ENCODE measurements at places on chromosomes 4 and X.

DNA sequence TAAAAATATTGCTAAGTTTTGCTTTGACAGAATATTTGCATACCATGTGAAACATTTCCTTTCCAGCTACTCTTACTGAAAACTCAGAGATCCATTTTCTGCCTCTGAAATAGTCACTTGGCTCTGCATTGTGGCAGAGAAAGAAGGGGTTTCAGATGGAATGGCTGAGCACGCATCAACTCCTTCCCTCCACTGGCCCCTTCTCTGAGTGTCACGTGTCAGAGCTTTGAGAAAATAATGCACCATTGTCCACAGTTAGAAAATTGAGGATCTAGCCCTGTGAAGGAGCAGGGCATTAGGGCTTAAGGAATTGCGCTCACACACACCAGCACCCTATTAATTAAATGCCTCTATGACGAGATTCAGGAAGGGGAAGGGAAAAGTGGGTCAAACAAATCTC, 78.8 kb upstream of the FAT4 start:
- DNase-seq: no peak

GRCh38 chr4:153579872-153580271, 104.2 kb upstream of the TLR2 start:
- DNase-seq: no peak

DNA sequence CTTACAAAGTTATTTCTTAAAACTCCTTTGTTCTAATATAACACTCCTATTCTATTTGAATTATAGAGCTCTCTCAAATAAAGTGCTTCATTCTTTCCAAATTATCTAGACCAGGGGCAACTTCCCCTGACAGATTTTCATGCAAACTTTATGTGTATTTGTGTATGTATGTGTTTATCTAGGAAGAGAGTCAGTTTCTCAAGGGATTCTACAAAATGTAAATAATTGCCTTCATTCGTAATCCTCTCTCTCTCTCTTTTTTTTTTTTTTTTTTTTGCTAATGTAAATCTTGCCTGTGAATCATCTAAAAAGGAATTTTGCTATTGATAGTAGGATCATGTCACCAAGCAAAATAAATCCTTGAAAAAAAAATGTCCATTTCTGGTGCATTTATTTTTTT, 38.9 kb upstream of the RBPJ start:
- no peak for DNase-seq

DNA sequence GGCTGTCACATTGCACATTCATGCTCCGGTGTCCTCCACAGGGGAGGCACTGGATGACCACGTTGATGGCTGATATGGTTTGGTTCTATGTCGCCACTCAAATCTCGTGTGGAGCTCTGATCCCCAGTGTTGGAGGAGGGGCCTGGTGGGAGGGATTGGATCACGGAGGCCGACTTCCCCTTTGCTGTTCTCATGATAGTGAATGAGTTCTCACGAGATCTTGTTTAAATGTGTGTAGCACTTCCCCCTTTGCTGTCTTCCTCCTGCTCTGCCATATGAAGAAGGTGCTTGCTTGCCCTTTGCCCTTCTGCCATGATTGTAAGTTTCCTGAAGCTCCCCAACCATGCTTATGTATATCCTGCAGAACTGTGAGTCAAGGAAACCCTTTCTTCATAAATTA, 22.3 kb upstream of the NAT8L start:
- DNase-seq: no peak

DNA sequence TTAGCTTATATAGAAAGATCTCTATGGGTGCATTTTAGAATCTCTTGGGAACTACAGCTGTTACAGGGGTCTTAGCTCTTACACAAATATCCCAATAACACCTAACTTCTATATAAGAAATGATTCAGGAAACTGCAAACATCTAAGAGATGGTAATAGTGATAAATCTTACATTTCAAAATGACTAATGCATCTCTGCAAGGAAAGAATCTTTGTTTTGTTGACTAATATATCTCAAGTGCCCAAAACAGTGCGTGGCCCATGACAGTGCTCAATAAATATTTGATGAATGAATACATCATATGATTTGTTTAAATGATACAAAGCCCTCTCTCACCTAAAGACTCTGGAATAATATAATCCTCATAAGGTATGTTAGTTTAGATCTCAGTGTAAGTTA, 47.5 kb downstream of the CENPE start:
- no peak for DNase-seq

- no peak for DNase-seq
These were observed 168.7 kb upstream of the PPP1R2C start for GRCh38 chrX:42946544-42947194.

DNA sequence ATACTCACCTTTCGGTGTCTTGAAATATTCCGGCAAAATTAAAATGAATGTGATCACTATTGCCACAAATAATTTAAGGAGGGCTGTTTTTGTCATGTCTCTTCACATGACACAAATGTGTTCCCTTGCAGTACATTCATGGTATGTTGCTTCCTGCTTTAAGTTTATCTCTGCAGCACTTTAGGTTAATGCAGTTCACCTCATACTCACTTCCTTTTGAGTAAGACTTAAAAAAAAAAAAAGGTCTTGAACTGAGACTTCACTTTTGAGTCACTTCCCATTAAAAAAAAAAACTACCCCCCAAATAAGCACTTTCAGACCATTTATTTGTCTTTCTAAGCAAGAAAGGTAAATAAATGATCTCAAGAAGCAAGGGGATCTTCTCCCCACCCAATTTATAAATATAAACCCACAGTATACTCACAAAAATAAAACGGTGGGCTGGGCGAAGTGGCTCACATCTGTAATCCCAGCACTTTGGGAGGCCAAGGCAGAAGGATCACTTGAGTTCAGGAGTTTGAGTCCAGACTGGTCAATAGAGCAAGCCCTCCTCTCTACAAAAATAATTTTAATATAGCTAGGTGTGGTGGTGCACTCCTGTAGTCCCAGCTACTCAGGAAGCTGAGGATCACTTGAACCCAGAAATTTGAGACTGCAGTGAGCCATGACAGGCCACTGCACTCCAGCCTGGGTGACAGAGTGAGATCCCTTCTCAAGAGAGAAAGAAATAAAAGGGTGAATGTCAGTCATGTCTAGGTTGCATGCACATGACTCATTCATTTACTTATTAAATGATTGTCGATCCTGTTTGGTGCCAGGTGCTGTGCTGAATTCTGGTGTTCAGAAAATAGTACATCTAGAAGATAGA, at the start of gene TMEM156:
TSS of gene TMEM156 (minus strand) at position 192 of the 868 bp plus-strand sequence. CDS start at position 96, 96 bp downstream.
- DNase-seq: no peak

- DNase-seq: no peak
These were observed 86.8 kb downstream of the PDGFRA start for GRCh38 chr4:54315561-54316538.

GRCh38 chr4:110865611-110866259, 242.9 kb upstream of the PITX2 start:
- DNase-seq: no peak

GRCh38 chrX:30592831-30593230, 15.3 kb upstream of the TASL start:
- no peak for DNase-seq

DNA sequence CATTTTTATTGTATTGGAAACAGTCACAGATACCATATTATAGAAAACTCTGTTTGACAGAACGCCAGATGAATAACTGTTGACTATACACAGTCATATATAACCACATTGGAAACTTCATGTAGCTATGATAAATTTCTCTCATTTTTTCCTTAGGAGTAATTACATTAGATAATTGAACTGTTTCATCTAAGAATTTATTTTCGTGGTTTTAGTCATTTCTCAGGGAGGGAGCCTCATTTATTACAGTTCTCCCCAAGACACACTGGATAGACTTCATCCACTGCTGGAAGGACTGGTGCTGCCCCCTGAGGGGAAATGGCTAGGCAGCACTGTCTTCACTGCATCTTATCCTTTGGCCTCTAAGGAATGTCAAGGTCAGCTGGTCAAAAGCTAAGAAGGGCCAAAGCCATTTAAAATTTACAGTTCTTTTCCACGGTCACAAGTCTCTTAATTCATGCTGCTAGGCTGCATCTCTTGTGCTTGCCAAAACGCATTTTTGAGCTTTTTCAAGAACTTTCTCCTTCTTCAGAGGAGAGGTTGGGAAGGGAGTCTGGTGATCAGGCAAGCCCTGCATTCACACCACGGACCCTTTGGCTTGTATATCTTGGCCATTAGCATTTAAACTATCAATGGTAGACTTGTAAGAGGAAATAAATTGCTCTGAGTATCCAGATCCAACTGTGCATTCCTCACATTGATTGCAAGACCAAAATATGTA, 145.1 kb downstream of the CBR4 start:
- no peak for DNase-seq

DNA sequence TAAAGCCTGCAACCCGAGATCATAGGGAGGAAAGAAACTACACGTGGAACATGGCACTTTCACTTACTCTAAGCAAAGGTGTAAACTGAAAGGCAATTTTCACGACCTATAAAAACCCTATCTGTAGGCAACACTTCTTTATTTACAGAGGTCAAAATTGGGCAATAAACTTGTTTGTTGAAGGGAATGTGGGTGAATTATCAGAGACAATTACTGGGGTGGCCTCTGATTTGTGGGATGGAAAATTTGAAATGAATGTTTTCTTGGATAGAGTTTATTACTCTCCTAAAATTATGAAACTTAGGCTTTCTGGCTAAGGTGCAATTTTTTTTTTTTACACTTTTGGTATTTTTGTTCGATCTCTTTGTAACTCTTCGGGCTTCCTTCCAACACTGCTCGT, 734.1 kb upstream of the TENM3 start:
- DNase-seq: no peak

DNA sequence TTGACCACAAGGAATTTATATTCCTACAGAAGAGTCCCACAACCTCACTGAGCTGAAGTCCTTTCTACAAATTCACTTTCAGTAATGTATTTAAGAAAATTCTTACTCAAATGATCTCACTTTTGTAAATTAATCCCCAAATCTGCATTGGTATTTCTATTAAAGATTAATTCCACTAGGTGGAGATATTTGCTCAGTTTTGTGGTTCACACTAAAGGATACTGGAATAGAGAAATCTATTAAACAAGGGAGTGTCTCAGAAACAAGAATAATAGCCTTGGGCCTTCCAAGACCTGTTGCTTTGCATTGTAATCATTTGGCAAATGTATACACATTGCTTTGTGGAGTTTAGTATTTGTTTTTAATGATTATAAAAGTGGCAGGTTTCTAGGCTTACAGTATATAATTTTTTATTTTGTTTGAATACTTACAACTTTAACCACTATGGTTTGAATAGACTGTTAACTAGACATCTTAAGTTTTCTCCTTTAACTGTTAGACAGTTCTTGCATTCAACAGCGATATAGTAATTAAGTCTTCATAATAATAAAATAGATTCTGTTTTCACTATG, 25.9 kb downstream of the CFAP299 start:
- DNase-seq: no peak

DNA sequence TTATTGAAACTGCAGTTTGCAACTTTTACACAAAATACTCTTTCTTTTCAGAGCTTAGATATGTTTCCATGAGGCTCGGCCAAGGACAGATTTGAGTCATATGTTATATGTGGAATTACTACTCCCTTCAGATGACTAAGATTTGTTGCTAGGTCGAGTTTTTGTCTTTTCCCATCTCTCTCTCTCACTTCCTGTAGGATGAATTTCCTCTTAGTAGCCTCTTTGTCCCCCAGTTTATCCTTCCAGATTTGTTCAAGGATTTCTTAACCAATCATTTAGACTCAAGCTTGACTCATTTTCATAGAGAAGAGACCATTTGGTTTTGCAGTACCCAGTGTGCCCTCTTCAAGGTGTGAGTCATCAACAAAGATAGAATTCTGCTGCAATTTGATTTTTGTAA, 209.2 kb downstream of the GLUD2 start:
- no peak for DNase-seq

DNA sequence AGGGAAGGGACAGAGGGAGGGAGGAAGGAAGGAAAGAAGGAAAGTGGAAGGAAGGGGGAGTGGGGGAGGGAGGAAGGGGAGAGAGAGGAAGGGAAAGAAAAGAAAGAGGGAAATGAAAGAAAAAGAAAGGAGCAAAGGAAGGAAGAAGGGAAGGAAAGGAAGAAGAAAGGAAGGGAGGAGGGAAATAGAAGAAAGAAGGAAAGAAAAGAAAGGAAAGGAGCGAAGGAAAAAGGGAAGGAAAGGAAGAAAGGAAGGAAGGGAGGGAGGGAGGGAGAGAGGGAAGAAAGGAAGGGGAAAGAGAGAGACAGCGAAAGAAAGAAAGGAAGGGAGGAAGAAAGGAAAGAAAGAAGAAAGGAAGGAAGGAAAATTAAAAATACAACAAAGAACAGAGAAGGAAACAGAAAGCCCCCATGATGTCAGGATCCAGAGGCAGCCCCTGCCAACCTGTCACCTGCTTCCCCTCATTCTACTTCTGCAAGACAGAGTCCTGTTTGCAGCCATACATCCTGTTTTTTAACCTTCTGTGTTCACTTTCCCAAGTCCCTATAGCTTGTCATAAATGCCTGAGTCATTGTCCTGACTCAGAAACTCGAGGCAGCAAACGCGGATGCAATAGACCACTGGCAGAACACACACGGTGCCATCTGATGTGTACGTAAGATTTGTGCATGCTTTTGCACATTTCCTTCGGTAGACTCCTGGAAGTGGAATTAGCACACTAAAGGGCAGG, 77.0 kb upstream of the C4orf50 start:
- DNase-seq: no peak

DNA sequence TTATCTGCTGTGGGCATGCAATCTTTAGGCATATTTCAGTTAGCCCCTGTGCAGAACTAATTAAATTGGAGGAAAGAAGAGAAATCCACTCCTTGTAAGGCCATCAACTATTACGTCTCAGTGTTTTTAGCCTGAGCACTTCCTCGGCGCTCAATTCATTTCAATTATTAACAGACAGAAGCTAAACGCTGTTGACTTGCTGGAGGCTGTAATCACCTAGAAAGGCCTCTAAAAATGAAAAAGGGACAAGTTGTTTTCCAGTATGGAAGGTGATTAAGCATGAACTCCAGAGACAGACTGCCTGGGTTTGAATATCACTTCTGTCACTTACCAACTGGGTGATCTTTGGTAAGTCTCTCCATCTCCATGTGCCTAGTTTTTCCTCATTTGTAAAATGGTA, 59.6 kb downstream of the LEF1 start:
- DNase-seq: no peak

DNA sequence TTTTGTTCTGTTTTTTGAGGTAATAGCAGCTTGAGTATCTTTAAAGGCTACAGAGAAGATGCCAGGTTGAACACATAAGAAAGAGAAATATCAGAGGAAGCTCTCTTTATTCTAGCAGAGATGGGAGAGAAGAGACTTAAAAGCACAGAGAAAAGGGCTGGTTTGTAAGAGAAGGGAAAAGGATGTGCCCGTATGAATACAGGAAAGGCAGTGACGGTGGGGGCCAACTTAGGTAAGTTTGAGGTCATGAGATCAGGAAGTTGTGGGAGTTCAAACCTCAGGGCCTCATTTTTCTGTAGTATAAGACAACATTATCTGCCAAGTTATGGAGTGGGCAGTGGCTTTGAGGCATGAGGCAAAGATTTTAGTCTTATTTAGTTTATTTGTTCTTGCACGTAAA, 121.3 kb upstream of the S100G start:
- no peak for DNase-seq

GRCh38 chr4:112823156-112823555, 186.2 kb downstream of the LARP7 start:
- no peak for DNase-seq

DNA sequence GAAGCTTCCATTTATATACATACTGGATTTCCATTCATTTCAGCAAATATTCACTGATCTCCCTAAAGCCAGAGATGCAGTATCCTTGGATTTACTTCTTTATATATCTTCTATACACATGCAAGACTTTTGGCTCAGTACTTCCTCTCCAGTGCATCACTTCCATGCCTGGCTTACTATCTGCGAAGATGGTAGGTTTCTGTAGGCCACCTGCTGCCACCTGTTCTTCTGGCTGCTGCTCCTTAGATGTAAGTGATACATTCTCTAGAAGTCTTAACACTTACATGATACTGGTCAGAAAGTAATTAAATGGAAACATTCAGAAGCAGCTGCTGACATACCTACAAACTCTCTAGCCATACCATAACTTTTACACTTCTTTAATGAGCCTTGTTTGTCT, 48.9 kb downstream of the TBC1D9 start:
- DNase-seq: no peak
